ENCODE measurements at places on chromosomes 12 and 14.

GRCh38 chr12:50932787-50933280 lies 19.5 kb upstream of the HIGD1C start:
- H3K36me3 ChIP-seq, result peaks cover 15% of the 10 kb centered on the region
- no peaks in the 10 kb centered on the region for H3K4me1 ChIP-seq
- H3K4me3 ChIP-seq, result no peak overlapping the region
- no peaks in the 10 kb centered on the region for H3K27me3 ChIP-seq

GRCh38 chr12:65832217-65832616 lies 7.9 kb downstream of the HMGA2 start:
- no peaks in the 10 kb centered on the region for H3K36me3 ChIP-seq
- no peak overlapping the region for H3K4me3 ChIP-seq
- peaks cover 2% of the 10 kb centered on the region for H3K27me3 ChIP-seq
- no peak for DNase-seq
- H3K27ac ChIP-seq, result no peak overlapping the region

DNA sequence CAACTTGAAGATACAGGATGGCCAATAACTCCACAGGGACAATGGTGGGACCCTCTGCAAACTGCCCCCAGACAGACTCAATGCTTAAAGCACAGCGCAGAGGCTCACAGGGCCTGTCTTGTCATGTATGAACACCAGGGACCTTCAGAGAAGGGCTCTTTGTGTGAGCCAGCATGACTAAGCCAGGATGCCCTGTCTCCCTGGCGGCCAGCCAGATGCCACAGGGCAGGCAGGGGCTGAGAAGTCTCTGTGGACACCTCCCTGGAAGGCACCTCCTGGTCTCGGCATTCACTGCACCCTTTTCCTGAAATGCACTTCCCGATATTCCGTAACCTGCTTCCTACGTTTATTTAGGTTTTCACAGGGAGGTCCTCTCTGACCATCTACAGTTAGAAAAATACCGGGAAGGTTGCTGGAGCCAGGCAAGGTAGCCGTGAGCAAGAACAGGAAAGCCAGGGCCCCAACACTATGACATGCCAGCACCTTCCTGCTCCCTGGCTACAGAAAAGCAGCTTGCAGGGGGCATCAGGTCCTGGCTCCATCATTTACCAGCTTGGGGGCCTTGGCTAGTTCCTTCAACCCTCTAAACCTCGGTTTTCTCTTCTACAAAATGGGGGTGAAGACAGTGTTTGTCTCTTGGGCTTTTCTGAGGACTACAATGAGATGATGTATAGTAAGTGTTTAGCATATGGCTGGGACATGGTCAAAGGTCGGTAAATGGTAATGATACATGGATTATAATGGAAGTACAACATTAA lies 65.0 kb downstream of the PITPNM2 start:
- no peak overlapping the region for H3K4me3 ChIP-seq
- H3K27me3 ChIP-seq, result no peaks in the 10 kb centered on the region
- H3K4me1 ChIP-seq, result peaks cover 24% of the 10 kb centered on the region
- H3K27ac ChIP-seq, result no peak overlapping the region
- DNase-seq, result peak; percentile 48
- no peaks in the 10 kb centered on the region for H3K36me3 ChIP-seq

DNA sequence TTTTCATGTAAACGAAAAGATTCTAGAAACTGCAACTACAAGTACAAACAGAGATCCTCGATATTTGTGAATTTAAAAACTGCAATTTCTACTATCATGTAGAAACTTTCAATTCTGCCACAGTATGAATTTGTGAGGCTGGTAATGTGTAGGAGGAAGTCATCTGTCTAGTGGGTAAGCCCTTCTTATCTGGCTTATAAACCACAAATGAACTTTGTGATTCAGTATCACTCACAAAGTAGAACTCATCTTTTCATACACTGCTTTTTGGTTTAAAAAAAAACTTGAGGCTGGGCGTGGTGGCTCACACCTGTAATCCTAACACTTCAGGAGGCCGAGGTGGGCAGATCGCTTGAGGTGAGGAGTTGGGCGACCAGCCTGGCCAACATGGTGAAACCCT lies 20.7 kb downstream of the GTF2A1 start:
- DNase-seq, result no peak
- no peaks in the 10 kb centered on the region for H3K27me3 ChIP-seq
- no peak overlapping the region for H3K27ac ChIP-seq
- peaks cover 21% of the 10 kb centered on the region for H3K36me3 ChIP-seq
- H3K4me3 ChIP-seq, result no peak overlapping the region

- no peak overlapping the region for H3K4me3 ChIP-seq
- DNase-seq, result no peak
- H3K27ac ChIP-seq, result no peak overlapping the region
- no peaks in the 10 kb centered on the region for H3K36me3 ChIP-seq
Observed at GRCh38 chr12:113136990-113137511, 1.5 kb upstream of the RASAL1 start.

- H3K4me1 ChIP-seq, result no peaks in the 10 kb centered on the region
- no peak for DNase-seq
- H3K27ac ChIP-seq, result no peak overlapping the region
- no peaks in the 10 kb centered on the region for H3K27me3 ChIP-seq
Observed at GRCh38 chr12:102645968-102646367, 165.6 kb upstream of the IGF1 start.

- DNase-seq, result no peak
- no peaks in the 10 kb centered on the region for H3K4me1 ChIP-seq
- H3K4me3 ChIP-seq, result no peak overlapping the region
- H3K27me3 ChIP-seq, result no peaks in the 10 kb centered on the region
- no peak overlapping the region for H3K27ac ChIP-seq
Observed at GRCh38 chr12:99053616-99054362, 408.7 kb downstream of the APAF1 start.

- no peaks in the 10 kb centered on the region for H3K27me3 ChIP-seq
- no peaks in the 10 kb centered on the region for H3K4me1 ChIP-seq
- H3K4me3 ChIP-seq, result no peak overlapping the region
- H3K36me3 ChIP-seq, result no peaks in the 10 kb centered on the region
Observed at GRCh38 chr14:59398841-59399240, 66.3 kb downstream of the GPR135 start.

- no peak for DNase-seq
- no peak overlapping the region for H3K27ac ChIP-seq
- no peaks in the 10 kb centered on the region for H3K36me3 ChIP-seq
- no peaks in the 10 kb centered on the region for H3K27me3 ChIP-seq
Observed at GRCh38 chr12:95874452-95874851, 15.7 kb downstream of the SNRPF start.

GRCh38 chr14:51818748-51819380 lies 41.5 kb upstream of the GNG2 start:
- peaks cover 7% of the 10 kb centered on the region for H3K4me1 ChIP-seq
- H3K36me3 ChIP-seq, result no peaks in the 10 kb centered on the region
- H3K27me3 ChIP-seq, result no peaks in the 10 kb centered on the region
- no peak for DNase-seq

DNA sequence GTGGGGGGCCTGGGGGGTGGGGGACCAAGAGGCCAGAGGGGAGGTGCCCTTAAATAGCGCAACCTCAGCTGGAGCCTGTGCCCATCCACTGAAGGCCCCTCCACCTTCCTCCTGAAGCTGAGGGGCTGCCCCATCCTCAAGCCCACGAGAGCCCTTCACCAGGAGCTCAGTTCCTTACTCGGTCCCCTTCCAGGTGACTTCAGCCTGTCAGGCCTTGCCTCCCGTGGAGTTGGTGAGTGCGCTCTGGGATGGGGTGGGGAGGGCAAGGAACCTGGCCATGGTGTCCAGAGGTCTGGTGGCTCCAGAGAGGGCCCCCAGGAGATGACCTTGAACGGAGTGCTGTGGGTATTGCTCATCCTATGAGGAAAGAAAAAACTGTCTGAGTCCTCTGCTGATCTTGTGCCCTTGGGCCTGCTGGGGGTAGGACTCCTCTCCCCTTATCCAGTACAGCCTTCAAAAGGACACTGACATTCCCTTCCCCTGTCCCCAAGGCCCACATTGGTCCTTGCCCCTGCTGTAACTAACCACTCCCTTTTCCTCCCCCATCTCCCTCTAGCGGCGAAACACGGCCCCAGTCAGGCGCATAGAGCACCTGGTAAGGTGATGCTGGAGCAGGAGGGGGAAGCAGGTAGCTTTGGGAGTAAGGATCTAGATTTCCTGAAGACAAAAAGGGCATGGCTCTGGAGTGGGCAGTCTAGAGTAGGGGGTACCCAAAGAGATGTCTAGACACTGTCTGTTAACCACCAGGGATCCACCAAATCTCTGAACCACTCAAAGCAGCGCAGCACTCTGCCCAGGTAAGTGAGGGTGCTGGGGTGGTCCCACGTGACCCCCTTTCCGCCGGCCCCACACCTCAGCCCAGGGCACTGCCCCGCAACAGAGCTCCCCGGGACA lies 3.6 kb downstream of the TNS2 start:
- DNase-seq, result peak; percentile 66
- peak overlapping the region; percentile 82 for H3K4me3 ChIP-seq
- no peaks in the 10 kb centered on the region for H3K27me3 ChIP-seq
- peaks cover 72% of the 10 kb centered on the region for H3K4me1 ChIP-seq

- H3K4me1 ChIP-seq, result peaks cover 58% of the 10 kb centered on the region
- DNase-seq, result no peak
- no peaks in the 10 kb centered on the region for H3K27me3 ChIP-seq
- H3K4me3 ChIP-seq, result no peak overlapping the region
- no peaks in the 10 kb centered on the region for H3K36me3 ChIP-seq
Observed at GRCh38 chr12:131390412-131391334, 320.2 kb upstream of the SFSWAP start.

DNA sequence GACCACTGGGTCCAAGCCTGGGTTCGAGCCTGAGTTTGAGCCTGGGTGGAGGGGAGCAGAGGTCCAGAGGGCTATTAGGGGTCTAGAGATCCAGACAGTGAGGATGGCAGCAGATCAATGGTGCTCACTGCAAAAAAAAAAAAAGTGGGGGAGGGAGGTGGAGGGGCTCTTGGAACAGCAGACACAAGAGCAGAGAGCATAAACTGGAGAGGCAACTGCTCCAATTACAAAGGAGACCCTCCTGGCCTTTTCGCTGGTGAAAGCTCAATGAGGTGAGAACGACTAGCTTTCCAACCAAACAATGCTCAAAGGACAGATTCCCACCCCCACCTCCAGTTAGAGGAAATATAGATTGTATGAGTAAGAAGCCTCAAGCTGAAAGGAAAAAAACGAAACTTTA lies 124.2 kb upstream of the TSPAN8 start:
- no peak overlapping the region for H3K27ac ChIP-seq
- H3K36me3 ChIP-seq, result no peaks in the 10 kb centered on the region

DNA sequence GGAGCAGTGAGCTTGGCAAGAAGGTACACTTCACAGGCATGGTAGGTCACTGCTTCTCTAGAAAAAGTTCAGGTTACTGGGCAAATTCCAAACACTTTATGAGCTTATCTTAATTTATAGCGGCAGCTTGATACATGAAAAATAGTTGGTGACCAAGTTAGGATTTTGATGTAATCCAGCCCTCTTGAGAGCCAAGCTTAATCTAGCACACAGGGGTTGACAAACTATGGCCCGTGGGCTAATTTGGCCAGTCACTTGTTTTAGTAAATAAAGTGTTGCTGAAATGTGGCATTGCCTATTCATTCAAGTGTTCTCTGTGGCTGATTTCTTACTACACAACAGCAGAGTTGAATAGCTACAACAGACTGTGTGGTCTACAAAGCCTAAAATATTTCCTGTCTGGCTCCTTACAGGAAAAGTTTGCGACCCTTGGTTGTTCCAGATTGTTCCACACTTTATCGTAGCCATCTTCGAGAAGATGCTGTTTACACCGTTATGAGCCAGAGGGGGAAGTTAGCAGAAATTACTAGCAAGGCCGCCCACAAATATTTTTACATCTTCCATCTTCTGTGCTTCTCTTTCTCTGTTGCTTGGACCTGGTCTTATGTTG lies 120.9 kb downstream of the DAAM1 start:
- H3K4me3 ChIP-seq, result no peak overlapping the region
- H3K36me3 ChIP-seq, result no peaks in the 10 kb centered on the region
- H3K27me3 ChIP-seq, result no peaks in the 10 kb centered on the region
- no peaks in the 10 kb centered on the region for H3K4me1 ChIP-seq
- H3K27ac ChIP-seq, result no peak overlapping the region

- H3K4me1 ChIP-seq, result peaks cover 23% of the 10 kb centered on the region
- H3K36me3 ChIP-seq, result no peaks in the 10 kb centered on the region
- DNase-seq, result no peak
- H3K27me3 ChIP-seq, result no peaks in the 10 kb centered on the region
- no peak overlapping the region for H3K4me3 ChIP-seq
Observed at GRCh38 chr12:113889076-113889475, 77.0 kb downstream of the RBM19 start.

DNA sequence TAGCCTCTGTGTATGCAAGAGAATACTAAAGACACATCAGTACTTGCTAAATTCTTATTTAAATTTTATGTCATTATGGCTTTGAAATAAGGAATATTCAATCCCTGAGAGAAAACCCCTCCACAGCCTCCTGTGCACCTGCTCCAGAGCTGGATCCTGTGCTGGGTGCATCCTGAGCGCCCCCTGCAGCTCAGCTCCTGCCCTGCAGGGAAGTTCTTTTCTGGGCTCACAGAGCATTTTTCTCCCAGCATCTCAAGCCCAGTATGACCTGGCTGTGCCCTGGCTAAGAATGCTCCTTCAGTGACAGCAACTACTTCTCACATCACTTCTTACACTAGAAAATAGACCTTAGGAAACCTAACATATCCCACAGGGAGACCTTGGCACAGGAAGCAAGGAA lies 1211.7 kb downstream of the TMEM121 start:
- no peak for DNase-seq
- no peak overlapping the region for H3K4me3 ChIP-seq
- H3K27ac ChIP-seq, result no peak overlapping the region
- no peaks in the 10 kb centered on the region for H3K4me1 ChIP-seq

GRCh38 chr12:52965337-52965731 lies 16.4 kb downstream of the KRT18 start:
- no peak overlapping the region for H3K27ac ChIP-seq
- no peak for DNase-seq
- peaks cover 8% of the 10 kb centered on the region for H3K27me3 ChIP-seq
- peak overlapping the region; percentile 31 for H3K4me3 ChIP-seq
- peaks cover 15% of the 10 kb centered on the region for H3K4me1 ChIP-seq

DNA sequence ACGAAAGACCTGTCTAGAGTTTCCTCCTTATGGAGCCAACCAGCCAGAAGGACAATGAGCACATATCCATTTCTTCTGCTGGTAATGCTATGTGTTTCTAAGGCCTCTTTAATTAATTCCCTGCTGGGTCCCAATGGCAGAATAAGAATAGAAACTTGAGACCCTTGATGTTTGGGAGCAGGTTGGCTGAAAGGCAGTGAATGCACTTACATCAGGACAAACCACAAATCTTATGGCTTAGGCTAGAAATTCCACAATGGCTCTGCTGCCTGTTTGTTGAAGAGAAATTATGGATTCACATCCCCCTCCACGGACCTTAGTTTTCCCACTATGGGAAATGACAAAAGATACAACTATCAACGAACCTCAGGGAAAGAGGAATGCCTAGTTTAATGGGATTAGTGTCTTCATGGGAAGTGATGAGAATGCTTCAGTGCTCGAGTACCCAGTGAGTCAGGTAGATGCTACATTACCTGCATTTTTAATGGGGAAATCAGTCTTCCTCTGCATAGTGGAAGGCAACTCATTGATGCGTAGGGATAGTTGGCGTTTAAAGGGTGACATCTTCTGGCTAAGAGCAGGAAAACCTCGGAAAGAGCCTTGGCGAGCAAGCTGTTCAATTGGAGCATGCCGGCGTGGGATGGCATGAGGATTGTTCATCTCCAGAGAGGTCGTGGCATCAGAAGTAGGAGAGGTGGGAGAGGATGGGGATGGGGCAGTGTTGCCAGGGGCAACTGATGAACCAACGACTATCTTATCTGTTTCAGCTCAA lies 46.5 kb downstream of the PAPLN start:
- peaks cover 7% of the 10 kb centered on the region for H3K36me3 ChIP-seq
- H3K27me3 ChIP-seq, result no peaks in the 10 kb centered on the region
- no peak overlapping the region for H3K4me3 ChIP-seq
- H3K4me1 ChIP-seq, result no peaks in the 10 kb centered on the region
